ENCODE measurements at places on chromosomes 5 and 9.

- no peak for DNase-seq
Measured at GRCh38 chr5:157616785-157617184, 35.5 kb downstream of the SOX30 start.

GRCh38 chr5:167644619-167645018, 646.8 kb upstream of the WWC1 start:
- no peak for DNase-seq

GRCh38 chr9:97237311-97237786, 70.1 kb upstream of the CCDC180 start:
- DNase-seq: no peak

- no peak for DNase-seq
Measured at GRCh38 chr5:14284392-14285148, 141.4 kb downstream of the TRIO start.

DNA sequence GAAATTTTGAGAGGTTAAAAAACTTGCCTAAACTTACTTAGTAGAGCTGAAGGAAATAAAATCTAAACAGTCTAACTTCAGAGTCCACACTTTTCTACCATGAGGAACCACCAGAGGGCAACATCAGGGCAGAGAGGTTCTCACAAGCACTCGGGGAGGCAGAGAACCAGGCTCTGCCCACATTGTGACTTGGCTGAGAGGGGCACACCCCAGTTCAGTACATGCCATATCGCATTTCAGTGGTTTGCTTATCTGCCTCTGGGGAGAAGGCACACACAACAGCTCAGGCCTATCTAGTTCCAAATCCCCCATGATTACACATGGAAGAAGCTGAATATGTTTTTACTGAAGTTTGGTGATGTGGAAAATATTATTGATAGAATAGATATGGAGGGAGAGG, 49.2 kb downstream of the EQTN start:
- peak; percentile 14 for DNase-seq
